ENCODE measurements at places on chromosomes 6 and 20.

DNA sequence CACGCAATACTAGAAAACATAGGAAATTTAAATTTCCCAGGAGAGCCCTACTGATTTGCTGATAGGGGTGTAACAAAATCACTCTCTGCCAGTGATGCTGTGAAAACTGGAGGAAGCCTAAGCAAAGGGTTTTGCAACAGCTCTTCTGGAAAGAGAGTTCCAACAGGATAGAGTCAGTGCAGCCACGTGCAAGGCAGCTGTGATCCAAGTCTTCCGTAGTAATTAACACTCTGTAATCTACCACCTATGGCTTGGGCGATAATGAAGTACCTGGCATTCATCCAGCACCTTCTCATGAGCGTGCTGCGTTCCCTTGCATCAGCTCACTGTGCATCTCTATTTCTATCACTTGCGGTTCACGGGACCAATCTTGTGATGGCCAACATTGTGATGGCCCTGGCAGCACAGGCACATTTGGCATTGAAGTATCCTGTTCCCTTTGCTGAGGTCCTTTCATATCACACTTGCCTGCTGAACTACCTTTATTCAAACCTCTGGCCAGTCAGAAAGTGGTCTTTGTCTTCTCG lies 48.2 kb downstream of the IRF4 start:
- peak; percentile 62 for DNase-seq

DNA sequence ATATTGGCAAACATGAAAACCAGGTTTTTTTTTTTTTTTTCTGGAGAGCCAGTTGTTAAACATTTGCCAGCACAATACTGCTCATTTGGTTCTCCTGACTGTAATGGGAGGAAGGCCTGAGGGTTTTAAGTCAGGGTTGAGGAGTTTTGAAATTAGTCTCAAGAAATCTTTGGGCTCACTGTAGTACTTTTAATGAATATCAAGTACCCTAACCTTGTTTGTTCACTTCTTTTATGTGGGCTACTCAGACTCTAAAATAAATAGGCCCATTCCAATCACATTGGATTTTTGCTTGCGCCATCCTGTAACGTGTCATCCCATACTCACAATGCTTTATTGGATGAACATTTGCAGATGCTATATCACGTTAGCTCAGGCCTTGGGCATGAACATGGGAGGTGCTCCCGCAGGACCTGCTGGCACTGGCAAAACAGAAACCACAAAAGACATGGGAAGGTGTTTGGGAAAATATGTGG lies 146.9 kb downstream of the DNAH8 start:
- no peak for DNase-seq

- no peak for DNase-seq
These were observed 273.4 kb downstream of the TSHZ2 start for GRCh38 chr20:53245574-53245973.

GRCh38 chr6:124742971-124743370 lies 219.3 kb upstream of the RNF217 start:
- DNase-seq = no peak

- no peak for DNase-seq
These were observed 239.1 kb upstream of the CEP162 start for GRCh38 chr6:84466511-84466910.

GRCh38 chr6:56753811-56754210 lies 111.1 kb upstream of the DST start:
- no peak for DNase-seq

DNA sequence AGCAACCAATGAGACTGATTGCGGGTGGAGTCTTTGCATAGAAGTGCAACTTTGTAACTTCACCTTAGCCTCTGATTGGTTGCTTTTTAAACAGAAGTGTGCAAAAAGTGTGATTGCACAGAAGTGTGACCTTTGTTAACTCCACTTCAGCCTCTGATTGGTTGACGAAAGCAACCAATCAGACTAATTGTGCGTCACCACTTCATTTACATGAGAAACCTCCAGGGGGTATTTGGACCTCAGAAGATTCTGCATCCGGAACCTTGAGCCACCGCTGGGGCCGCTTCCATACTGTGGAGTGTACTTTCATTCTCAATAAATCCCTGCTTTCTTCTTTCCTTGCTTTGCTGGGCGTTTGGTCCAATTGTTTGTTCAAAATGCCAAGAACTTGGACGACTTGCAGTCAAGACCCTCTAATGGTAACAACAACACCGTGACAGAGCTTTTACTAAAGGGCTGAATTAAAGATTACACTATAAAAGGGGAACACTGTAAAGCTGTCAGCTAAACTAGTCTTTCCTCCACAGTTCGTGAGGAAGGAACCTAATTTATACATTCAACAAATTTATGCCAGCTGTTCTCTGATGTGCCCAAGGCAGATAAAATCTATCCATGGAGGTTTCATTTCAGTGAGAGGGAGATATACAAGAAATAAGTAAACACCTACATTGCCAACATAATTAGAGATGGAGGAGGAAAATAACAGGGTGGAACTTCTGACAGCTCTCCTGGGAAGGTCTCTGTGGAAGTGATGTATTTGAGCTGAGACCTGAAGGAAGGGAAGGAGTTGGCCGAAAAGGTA lies 1.4 kb upstream of the HECA start:
- DNase-seq = no peak

DNA sequence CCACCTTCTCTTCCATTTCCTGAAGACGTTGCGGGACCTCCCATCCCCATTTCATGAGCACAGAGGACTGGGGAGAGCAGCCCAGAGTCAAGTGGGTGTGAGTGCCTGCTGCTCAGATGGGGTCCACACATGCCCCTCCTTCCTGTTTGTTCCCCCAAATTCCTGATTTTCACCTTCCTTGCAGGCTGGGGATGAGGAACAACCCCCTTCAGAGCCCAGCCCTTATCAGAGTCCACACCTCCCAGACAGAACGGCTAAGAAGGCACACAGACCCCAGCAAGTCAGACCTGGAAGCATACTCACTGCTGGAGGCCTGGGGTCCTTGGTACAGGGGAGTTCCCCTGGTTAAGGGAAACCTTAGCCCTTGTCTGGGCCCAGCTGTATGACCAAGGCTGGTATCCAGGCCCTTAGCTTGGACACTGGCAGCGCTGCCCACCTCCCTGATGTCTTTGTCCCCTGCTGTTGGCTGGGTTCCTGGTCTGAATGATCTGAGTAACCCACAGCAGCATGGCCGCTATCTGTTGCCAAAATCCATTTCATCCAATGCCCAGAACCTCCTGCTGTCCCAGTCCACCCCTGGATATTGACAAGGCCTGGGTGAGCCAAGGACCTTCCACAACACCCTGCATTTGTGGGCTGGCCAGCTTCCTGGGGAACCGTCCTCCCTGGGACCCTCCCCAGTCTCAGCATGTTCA lies 230.9 kb downstream of the SYNDIG1 start:
- peak; percentile 79 for DNase-seq

- DNase-seq = no peak
These were observed 72.6 kb upstream of the STXBP5 start for GRCh38 chr6:147131532-147132128.

GRCh38 chr6:163992701-163993100 lies 578.2 kb downstream of the QKI start:
- no peak for DNase-seq

- no peak for DNase-seq
These were observed 7.8 kb upstream of the EZR start for GRCh38 chr6:158826819-158827501.

DNA sequence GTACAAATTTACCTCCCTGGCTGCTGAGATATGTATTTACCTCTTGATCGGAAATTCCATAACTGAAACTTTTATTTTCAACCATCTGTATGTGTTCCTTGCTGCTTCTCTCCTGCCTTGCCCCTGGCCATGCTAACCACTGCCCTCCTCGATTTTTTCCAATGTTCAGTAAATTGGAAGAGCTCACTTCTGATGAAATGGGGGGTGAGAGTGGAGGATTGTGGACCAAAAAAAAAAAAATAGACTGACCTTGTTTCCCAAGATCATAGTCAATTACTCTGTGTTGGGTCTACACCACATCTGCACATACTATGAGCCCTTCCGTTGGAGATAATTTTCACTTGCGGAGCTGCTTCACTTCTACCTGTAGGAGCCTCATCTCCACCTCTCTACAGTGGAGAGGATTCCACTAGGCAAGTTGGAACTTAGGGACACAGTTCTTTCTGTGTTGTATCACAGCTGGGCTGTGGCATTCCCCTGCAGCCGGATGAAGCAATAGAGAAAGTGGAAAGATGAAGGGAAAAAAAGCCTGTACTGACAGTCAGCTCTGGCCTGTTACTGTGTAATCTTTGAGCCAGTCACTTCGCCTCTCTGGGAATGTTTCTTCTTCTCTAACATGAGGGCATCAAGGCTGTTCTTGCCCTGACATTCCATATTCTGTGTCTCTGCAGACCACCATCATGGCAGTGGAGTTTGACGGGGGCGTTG lies 1.6 kb downstream of the PSMB9 start:
- DNase-seq = no peak

- DNase-seq = no peak
These were observed 8.0 kb upstream of the KIFC1 start for GRCh38 chr6:33383427-33384185.

- DNase-seq = no peak
These were observed 145.2 kb upstream of the CITED2 start for GRCh38 chr6:139519571-139520031.

DNA sequence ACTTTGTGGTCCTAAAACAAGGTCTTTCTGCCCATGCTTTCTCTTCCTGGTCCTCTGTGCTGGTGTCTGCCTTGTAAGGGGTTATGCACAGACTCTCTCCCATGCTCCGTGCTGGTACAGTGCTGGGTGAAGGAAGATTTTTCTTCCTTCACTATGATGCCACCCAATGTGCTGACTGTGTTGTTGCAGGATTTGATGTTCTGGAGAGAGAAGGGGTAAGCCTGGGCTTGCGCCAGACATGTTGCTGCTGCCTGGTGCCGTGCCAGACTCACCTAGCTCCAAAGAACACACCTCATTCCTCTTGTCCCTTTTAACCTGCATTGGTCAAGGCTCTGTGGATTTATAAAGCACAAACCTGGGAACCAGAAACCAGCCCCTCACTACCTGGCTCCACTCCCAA lies 28.4 kb upstream of the ARMH2 start:
- DNase-seq = no peak

- no peak for DNase-seq
These were observed 6.8 kb upstream of the COMMD7 start for GRCh38 chr20:32749914-32750637.

Measured in mesenteric fat pad (tissue), 1 donor.